ENCODE measurements at places on chromosomes 6 and 20.

DNA sequence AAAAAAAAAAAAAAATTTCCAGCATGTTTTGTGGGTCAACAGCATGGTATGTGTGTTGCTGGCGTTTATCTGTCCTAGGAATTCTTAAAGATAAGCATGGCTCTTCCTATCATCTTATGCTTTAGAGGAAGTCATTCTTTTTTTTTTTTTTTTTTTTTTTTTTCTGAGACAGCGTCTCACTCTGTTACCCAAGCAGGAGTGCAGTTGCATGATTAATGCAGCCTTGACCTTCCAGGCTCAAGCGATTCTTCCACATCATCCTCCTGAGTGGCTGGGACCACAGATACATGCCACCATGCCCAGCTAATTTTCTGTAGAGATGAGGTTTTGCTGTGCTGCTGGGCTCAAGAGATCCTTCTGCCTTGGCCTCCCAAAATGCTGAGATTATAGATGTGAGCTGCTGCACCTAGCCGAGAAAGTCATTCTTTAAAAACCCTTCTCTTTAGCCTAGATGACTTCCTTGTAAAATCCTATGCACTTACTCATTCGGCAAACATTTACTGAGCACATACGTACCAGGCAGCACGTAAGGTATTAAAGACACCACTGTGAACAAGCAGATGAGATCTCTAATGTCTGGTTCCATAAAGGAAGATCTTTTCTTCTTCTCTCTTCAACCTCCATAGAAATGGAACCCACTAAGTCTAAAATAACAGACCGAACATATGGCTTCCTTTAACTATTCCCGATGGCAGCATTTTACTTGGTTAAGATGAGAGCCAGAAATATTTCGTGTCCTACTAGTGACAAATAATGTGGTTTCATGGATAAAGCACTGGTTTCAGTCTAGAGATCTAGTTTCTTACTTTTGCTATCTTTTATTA lies 122.4 kb downstream of the RIN2 start:
- DNase-seq, result no peak

- DNase-seq, result no peak
Measured at GRCh38 chr6:124073820-124074587, 270.3 kb downstream of the NKAIN2 start.

- DNase-seq, result no peak
Measured at GRCh38 chr20:56439771-56440291, 27.8 kb downstream of the CASS4 start.

DNA sequence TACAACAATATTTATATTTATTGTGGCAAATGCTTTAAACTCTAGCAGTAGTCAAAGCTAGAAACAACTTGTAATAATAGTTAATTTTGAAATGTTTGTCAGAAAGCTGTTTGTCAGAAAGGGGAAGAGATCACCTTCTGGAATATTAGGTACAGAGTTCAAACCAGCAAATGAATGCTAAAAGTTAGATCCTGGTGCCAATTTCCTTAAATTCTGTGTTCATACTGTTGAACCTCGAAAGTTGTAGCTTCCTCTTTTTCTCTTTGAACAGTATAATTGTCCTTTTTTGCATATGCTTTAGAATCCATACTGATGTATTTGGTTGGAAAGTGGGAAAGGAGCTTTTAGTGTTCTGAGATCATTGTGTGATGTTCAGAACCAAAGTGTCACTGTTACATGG lies 22.4 kb downstream of the ITCH start:
- no peak for DNase-seq

GRCh38 chr6:155936551-155936950 lies 480.9 kb upstream of the NOX3 start:
- no peak for DNase-seq

DNA sequence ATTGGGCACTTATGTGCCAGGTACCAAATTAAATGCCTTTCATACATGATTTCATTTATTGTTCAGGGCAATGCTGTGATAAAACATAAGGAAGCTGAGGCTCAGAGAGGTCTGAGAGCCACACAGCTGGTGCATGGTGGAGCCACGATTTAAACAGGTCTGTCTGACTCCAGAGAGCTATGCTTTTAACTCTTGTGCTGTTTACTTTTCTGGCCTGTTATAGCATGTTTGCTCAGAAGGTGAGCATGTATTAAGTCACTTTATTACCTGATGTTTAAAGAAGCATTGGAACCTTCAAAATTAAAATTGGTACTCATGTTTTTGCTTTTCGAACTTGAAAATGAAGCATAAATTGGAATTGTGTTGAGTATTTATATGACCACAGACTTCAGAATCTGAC lies 26.8 kb downstream of the MCM8 start:
- DNase-seq, result no peak

DNA sequence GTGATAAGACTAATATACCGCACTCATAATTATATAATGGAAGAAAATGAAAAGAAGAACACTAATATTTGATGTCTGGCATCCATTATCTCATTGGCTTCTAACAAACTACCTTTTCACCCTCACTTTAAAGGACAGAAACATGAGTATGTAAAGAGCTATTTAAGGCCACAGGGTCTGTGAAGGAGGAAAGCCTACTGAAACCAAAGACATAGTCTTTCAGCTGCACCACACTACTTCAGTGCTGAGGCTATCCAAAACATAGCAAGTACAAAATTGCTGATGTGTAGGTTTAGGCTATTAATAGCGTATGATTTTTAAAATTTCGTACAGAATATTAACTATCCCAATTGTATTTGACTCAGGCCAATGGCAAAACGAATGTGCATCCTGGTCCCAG lies 38.2 kb upstream of the SLC2A12 start:
- DNase-seq, result no peak

- DNase-seq, result no peak
Measured at GRCh38 chr6:106727480-106728149, 98.2 kb downstream of the QRSL1 start.

DNA sequence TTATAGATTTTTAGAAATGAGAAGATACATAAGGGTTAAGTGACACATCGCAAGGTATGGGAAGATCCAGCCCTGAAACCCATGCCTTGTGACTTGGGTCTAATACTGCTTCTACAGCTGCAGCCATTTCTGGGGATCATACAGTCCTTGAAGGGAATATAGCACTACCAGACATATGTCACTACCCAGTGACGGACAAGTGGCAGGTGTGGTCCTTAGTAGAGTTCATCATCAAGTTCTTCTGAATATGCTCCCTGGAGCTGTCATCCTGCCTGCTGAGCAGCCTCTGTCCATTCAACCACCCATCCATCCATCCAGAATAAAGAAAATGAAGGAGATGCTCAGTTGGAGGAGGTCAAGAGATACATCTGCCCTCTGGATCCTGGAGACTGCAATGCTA lies 118.6 kb upstream of the ASF1A start:
- no peak for DNase-seq

DNA sequence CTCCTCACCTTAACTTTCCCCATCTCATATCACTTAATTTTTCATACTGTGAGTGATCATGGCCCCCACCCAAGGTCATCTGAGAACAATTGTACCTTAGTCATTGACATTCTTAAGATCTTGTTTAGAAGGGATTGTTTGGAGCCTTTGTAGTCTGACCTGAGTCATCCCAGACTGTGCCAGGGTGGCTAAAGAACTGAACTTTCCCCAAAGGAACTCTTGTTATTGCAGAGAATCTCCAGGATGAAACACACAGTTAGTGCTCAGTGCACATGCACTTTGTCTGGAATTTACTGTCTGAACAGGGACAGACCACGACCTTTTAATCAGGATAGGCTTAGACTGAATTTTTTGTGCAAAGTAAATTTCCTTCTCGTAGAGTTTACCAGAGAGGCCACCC lies 112.6 kb upstream of the CCN2 start:
- DNase-seq, result no peak

DNA sequence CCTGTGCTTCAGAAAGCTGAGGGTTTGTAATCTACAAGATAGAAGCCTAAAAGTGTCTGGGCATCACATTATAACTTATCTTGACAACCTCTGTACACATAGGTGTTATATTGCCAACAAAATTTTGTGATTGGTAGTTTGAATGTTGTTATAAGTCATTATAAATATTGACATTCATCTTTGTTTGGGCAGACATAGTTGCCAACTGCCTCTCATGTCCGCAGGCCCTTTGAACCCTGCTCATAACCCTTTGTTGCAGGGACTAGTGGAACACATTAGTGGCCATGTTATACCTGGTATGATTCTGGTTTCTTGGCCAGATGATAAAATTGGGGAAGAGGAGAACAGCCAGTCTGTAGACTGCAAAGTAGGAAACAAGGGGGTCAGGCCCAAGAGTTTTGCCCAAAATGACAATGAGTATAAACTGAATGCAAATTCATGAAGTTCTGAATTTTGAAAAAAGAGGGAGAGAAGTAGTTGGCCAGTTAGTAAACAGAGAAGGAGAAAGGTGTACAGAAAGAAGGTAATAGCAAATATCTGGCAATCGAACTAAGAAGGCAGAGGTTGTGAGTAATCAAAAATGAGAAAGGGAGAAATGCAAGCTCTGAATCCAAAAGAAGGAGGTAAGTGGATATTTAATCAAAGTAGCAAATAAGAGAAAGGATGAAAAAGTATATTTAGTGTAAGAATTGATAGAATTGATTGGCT lies 21.6 kb upstream of the LMBRD1 start:
- DNase-seq, result no peak

DNA sequence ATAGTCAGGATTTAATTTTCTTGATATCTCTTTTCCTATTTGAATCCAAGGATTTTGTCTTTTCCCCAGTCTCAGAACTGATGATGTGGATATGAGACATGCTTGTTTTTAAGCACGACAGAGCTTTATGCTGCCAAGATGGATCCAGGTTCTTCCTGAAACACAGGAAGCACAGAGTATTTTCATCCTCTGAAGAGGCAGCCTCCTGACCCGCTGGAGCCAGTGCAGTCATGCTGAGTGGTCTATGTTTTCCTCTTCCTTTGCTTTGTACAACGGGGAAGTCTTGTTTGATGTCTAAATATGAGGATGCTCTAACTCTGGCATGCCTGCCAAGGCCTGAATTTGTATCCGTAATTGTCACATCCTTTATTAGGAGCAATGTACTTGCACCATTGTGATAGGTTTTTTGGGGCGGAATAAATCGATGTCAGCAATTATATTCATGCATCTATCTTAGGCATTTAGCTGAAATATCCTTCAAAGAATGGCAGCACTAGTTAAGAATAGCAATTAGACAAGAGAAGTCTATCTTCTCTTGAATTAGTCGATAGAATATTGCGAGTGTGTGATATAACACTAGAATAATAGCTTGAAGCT lies 407.1 kb upstream of the JAG1 start:
- no peak for DNase-seq

- no peak for DNase-seq
Measured at GRCh38 chr6:16274885-16275589, 36.6 kb downstream of the GMPR start.

DNA sequence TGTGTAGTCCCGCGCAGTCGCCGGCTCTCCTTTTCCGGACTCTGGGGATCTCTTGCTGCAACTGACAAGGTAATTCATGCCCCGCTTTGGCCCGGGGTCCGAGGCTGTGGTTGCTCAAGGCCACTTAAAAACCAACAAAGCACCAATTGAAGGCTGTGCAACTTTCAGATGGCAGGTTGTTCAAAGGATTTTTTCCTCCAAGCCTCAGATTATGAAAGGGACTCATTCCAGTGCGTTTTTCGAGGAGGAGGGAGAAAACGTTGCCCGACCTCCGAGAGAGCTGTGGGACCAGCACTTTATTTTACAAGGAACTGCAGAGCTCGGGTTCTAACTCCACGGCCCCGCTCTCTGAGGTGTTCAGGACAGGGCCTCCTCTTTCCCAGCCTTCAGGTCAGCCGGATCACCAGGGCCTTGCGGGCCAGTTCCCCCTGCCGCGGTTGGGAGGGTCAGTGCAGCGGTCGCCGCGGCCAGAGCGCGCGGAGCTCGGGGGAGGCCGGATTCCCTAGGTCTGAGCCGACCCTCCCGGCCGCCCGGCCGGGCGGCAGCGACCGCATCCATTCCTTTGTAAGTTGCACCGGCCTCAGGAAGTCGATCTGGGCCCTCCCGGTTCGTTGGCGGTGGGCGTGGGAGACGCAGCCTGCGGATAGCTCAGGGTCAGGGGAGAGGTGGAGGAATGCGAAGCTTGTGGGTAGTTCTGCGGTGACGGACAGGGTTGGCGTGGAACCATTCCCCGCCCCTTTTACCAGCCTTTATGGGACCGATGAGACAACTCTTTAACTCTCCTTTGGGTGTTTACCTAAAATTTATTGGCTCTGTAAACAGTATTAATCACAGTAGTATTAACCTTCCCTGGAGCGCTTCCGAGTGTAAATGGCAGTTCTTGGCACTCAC lies 1.6 kb downstream of the UTRN start:
- DNase-seq, result no peak

GRCh38 chr6:71523548-71523947 lies 234.9 kb downstream of the OGFRL1 start:
- no peak for DNase-seq

DNA sequence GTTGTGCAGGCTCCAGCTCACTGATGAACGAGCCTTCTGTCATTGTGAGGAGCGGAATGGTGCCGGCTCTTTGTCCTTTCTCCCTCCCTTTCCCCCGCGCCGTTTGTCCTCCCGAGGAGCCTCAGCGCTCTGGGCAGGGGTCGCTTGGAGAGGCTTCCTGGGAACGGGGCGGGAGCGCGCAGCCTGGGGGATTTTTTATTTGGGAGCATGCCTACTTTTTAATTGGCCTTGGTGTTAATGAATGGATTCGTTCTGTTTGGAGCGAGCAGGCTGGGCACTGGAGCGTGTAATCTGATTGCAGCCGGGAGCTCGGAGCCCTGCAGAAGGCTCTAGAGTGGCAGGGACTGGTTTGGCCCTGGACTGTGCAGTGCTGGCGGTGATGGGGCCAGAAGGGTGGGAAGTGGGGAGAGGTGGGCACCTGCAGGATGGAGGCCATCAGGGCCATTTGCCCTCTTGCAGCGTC lies 118.8 kb downstream of the CDH4 start:
- DNase-seq, result no peak

GRCh38 chr20:21713901-21714296 lies 8.4 kb downstream of the PAX1 start:
- no peak for DNase-seq

- DNase-seq, result no peak
Measured at GRCh38 chr6:15551262-15551661, 111.6 kb downstream of the DTNBP1 start.

GRCh38 chr6:29850011-29850553 lies 22.5 kb downstream of the HLA-G start:
- no peak for DNase-seq

DNA sequence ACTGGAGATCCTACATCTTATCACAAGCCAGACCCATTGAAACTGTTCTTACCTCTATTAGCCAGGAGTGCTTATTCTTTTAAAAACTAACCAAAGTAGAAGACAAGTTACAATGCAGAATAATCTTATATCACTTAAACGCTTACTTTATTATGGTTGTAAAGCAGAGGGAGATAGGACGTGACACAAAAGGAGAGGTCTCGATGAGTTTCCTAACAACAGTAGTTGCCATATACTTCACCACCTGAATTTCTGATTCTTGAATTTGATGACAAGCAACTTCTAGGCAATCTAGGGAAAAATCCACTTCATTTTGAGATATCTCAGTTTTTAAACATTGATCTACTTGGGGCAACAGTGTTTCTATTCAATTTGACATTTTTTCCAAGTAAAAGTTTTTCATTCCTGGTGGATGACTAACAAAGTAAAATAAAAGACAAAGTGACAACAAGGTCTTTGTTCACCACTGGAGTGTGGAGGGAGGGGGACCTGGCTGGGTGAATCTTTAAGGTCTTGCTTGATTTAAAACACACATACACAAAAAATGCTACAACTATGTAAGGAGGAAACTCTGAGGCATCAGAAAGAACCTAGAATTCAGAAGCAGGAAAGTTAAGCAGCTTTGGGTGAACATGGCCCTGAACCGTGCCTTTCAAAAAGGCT lies 110.9 kb downstream of the SMLR1 start:
- DNase-seq, result no peak

- DNase-seq, result no peak
Measured at GRCh38 chr6:157246771-157247484, 76.4 kb downstream of the TMEM242 start.

- peak; percentile 61 for DNase-seq
Measured at GRCh38 chr6:3456898-3457709, at the start of gene SLC22A23. Gene SLC22A23, minus strand, starts transcription at chr6:3457050. Its CDS starts 491 bp downstream, at chr6:3456559.

Measured in stimulated activated CD8-positive, alpha-beta memory T cell treated with anti-CD3 and anti-CD28 coated beads, Interleukin-2, amount 100 ng/mL, for 1 hour (primary cell).